ENCODE measurements at places on chromosomes 2 and 18. TPM values are rescaled to one million over a fixed set of nuclear protein-coding genes. Genes with fewer than 3 reads are reported as not detected.

DNA sequence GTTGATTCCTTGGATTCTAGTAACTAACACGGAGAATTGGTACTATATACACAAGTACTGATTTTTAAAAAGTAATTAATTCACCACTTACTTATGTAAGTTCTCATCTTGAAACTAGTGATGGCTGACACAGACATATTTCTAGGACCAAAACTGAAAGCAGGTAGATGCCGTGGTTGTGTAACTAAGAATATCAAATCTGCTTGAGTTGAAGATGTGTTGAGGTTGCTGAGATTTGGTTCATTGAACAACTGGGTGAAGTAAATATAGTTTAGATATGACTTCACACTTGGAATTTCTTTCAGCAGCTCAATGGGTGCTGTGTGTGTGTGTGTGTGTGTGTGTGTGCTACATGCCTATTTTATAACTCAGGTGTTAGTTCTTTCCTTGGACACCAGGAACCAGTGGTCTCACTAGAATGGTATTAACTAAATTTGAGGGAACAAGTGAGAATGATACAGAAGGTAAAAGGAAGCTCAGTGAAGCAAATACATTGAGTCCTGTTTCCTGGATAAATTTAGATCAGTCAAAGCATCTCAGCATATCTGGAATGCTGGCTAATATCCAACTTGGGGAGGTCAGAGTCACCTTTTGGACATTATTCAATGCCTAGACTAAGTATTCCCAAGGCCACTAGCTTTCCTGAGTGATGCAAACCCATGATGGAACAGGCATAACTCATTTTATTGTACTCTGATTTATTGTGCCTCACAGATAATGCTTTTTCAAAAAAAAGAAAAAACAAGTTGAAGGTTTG lies 110.7 kb upstream of the ZEB2 start:
- H3K27me3 ChIP-seq: no peaks in the 10 kb centered on the region
- H3K27ac ChIP-seq: no peak overlapping the region
- no peak for DNase-seq

- peaks cover 2% of the 10 kb centered on the region for H3K27me3 ChIP-seq
- H3K27ac ChIP-seq: no peak overlapping the region
- H3K4me3 ChIP-seq: no peak overlapping the region
- no peaks in the 10 kb centered on the region for H3K36me3 ChIP-seq
- no peak for DNase-seq
Measured at GRCh38 chr2:10834068-10834655, 21.6 kb upstream of the PDIA6 start.

ITGA4 gene
- 1.8 TPM for polyA plus RNA-seq

TUBA3E gene
- 0.09 TPM for polyA plus RNA-seq

SULT1C3 gene
- polyA plus RNA-seq: not detected

GRCh38 chr2:152186262-152186661 lies 10.7 kb upstream of the STAM2 start:
- no peaks in the 10 kb centered on the region for H3K36me3 ChIP-seq
- H3K4me1 ChIP-seq: no peaks in the 10 kb centered on the region
- DNase-seq: no peak
- H3K4me3 ChIP-seq: no peak overlapping the region
- no peak overlapping the region for H3K27ac ChIP-seq

XDH gene
- polyA plus RNA-seq: 12.5 TPM

GRCh38 chr2:105853354-105854088 lies 108.8 kb downstream of the NCK2 start:
- no peak overlapping the region for H3K27ac ChIP-seq
- DNase-seq: no peak
- no peaks in the 10 kb centered on the region for H3K27me3 ChIP-seq
- no peaks in the 10 kb centered on the region for H3K4me1 ChIP-seq

GRCh38 chr2:65437392-65438135 lies 5.2 kb upstream of the SPRED2 start:
- DNase-seq: no peak
- H3K36me3 ChIP-seq: no peaks in the 10 kb centered on the region
- no peak overlapping the region for H3K4me3 ChIP-seq

DNA sequence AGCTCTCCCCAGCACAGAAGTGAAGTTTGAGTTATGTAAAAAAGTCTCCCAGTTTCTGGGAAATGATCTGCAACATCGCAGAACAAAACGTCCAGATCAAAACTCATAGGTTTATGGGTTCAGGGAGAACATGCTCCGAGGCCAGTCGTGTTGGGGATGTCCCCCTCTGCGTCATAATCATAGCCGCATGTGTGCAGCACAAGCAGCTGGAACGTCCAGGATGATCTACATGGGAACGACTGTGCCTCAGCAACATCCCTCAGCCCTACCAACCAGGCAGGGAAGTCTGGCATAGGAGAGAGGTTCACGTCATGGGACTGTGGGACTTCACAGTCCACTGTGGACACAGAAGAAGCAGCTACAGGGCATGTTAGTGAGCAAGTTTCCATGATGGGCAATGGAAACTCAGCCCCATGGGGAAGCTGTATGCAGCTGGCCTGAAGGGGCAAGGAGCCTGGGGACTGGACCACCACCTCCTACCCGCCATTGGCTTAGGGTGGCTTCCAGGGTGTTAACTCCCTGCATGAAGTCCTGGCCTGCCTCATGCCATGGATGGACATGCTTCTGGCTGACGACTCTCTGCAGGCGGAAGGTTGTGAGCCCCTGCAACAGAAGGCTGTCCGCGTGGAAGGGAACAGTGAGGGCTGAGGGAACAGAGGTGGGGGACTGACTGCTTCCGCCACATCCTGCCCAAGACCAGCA lies 96.9 kb downstream of the COPS8 start:
- H3K4me1 ChIP-seq: no peaks in the 10 kb centered on the region
- peak; percentile 86 for DNase-seq
- no peak overlapping the region for H3K4me3 ChIP-seq
- no peak overlapping the region for H3K27ac ChIP-seq
- H3K27me3 ChIP-seq: no peaks in the 10 kb centered on the region
- no peaks in the 10 kb centered on the region for H3K36me3 ChIP-seq

GRCh38 chr2:83747141-83747540 lies 711.9 kb downstream of the SUCLG1 start:
- no peaks in the 10 kb centered on the region for H3K4me1 ChIP-seq
- H3K27ac ChIP-seq: no peak overlapping the region
- no peaks in the 10 kb centered on the region for H3K27me3 ChIP-seq

- no peak for DNase-seq
- no peak overlapping the region for H3K27ac ChIP-seq
- no peaks in the 10 kb centered on the region for H3K27me3 ChIP-seq
- no peaks in the 10 kb centered on the region for H3K4me1 ChIP-seq
Measured at GRCh38 chr2:84940088-84940470, 30.9 kb upstream of the KCMF1 start.

DNA sequence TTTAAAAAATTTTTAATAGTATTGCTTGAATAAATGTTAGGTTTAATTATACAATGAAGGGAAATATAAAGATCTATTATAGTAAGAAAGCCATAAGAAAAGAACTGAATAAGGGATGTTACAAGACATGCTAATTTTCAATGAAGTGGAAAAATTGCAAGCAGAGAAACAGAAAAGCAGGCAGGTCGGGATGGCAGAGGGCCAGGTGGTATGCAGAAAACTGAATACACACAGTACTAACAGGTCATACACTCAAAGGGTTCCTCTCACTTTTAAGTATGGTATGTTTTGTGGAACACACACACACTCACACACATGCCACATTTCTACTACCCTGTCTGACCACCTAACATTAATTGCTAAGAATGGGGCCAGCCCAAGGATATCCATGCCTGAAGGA lies 76.7 kb upstream of the DTNA start:
- H3K36me3 ChIP-seq: no peaks in the 10 kb centered on the region
- no peak overlapping the region for H3K4me3 ChIP-seq
- DNase-seq: no peak
- no peaks in the 10 kb centered on the region for H3K27me3 ChIP-seq
- peaks cover 11% of the 10 kb centered on the region for H3K4me1 ChIP-seq
- no peak overlapping the region for H3K27ac ChIP-seq

MGAT5 gene
- polyA plus RNA-seq: 30.3 TPM

GRCh38 chr2:108360776-108361468 lies 16.8 kb upstream of the SULT1C4 start:
- H3K4me3 ChIP-seq: no peak overlapping the region
- no peaks in the 10 kb centered on the region for H3K36me3 ChIP-seq
- DNase-seq: no peak
- H3K4me1 ChIP-seq: no peaks in the 10 kb centered on the region

SNED1 gene
- polyA plus RNA-seq: 0.69 TPM

GRCh38 chr2:229669841-229670240 lies 44.5 kb downstream of the DNER start:
- H3K27ac ChIP-seq: no peak overlapping the region
- no peaks in the 10 kb centered on the region for H3K36me3 ChIP-seq
- DNase-seq: no peak
- H3K4me1 ChIP-seq: no peaks in the 10 kb centered on the region
- H3K4me3 ChIP-seq: no peak overlapping the region

Data from sigmoid colon (tissue), 7 donors.